Subcutaneous preadipocyte (primary cell): ENCODE measurements at places on chromosomes 2 and 18. TPM values are rescaled to one million over a fixed set of nuclear protein-coding genes. Genes with fewer than 3 reads are reported as not detected.

NPPC gene
- not detected in 2 replicates for total RNA-seq

MAPRE2 gene
- total RNA-seq = 14.7 and 17.0 TPM in 2 replicates

CFC1 gene
- total RNA-seq = not detected in 2 replicates

SLC38A11 gene
- not detected in 2 replicates for total RNA-seq

MYL12A gene
- 352 and 359 TPM in 2 replicates for total RNA-seq
